DMS79 (cell line): ENCODE measurements at places on chromosomes 7 and 10.

DNA sequence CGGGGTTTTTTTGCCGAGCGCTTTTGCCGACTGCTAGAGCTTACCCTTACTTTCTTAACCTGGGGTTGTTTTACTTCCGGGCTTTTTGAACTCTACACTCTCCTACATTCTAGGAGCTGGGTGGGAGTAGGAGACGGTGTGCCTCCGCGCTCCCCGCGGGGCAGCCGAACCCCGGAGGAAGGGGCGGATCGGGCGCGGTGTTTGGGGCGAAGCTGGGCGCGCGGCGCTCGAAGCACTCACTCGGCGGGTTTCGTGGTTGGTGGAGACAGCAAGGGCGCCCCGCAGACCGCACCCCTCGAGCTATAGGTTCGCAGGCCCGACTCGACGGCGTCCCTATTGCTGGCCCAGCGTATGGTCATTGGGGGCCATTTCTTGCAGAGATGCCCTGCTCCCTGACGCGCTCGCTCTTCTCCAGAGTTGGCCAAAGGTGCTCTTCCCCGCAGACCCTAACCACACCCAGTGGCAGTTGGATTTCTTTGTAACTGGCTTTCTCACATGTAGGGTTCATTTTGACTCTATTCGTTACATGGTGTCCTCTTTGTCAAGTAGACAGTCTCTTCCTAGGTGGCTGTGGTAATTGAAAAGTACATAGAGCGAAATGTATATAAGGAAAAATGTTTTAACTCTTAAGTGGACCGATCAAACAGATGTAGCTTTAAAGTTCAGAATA lies 364 bp downstream of the ZNF518A start:
- peak; percentile 22 for DNase-seq

DNA sequence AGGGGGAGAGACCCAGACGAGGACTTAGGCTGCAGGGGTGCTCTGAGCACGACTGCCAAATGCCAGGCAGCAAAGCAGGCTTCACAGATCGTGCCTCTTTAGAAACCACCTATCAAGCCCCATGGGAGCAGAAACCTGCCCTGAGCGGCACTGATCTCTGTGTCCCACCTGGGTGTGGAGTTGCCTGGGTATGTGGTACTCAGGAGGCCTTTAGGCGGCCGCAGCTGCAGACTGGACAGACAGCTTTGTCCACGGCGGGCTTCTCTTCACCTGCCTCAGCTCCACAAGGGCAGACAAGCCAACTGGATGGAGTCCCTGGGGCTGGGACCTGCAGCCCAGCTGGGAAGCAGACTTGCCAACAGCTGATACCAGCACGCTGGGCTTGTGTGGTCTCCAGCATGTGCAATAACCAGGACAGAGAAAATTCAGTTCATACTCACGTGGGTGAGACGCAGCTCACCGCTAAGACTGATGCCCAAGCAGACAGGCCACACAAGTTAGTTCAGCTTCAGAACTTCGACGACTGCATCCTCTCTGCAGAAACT lies 163.2 kb downstream of the EBF3 start:
- no peak for DNase-seq

DNA sequence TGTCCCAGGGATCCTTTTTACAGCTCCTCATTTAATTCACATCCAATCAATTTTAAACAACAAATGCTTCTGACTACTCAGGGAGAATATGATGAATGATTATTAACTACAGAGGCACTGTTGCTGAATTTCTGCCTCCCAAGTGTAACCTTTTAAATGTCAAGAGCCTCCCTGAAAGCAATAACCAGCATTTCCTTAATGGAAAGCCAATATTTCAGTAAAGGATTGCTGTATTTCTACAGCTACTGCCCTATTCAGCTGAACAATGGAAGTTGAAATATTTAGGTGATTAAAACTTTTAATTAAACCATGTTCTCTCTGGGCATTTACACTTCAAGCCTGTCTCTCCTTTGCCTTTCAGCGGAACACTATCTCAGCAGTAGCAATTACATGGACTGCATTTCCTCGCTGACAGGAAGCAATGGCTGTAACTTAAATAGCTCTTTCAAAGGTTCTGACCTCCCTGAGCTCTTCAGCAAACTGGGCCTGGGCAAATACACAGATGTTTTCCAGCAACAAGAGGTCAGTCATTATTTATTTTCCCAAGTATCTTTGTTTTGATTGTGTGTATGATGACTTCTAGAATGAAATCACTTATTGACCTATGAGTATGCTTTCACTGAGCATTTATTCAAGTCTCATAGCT lies 304.7 kb downstream of the BICC1 start:
- DNase-seq: no peak

GRCh38 chr7:111789048-111789320 lies 226.7 kb upstream of the IMMP2L start:
- no peak for DNase-seq

GRCh38 chr10:95728526-95728925 lies 27.4 kb upstream of the ENTPD1 start:
- DNase-seq: no peak

DNA sequence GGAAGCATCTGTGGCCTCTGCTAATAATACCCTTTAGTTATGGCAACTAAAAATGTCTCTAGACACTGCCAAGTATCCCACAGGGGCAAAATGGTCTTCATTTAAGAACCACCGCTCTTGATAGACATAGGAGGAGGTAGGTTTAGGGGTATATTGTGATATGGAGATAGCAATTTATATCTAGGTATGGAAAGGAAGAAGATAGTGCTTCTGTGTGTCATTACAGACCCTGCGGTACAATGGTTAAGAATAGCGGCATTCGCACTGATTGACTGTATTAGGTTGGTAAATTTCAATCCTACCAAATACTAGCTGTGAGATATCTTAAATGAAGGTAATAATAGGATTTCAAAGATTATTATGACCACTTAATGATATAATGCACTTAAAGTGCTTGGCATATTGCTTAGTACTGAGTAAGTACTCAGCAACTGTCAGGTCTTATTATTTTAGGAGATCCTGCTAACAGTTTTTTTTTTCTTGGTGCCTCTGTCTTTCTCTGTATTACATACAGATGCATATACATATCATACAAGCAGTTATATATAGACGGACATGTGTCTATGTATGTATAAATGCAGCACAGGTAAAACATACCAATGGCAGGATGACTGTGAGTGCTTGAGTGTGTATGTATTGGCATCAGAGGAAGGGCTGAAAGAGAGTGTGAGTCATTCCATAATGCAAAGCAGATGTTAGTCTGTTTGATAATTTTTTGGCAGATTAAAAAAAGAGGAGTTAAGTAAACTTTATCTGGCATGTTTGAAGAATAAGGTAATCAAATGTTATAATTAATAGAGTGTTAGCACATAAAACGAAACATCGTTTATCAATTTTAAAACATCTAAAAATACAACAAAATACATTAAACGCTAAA lies 50.0 kb upstream of the ITGB8 start:
- no peak for DNase-seq

DNA sequence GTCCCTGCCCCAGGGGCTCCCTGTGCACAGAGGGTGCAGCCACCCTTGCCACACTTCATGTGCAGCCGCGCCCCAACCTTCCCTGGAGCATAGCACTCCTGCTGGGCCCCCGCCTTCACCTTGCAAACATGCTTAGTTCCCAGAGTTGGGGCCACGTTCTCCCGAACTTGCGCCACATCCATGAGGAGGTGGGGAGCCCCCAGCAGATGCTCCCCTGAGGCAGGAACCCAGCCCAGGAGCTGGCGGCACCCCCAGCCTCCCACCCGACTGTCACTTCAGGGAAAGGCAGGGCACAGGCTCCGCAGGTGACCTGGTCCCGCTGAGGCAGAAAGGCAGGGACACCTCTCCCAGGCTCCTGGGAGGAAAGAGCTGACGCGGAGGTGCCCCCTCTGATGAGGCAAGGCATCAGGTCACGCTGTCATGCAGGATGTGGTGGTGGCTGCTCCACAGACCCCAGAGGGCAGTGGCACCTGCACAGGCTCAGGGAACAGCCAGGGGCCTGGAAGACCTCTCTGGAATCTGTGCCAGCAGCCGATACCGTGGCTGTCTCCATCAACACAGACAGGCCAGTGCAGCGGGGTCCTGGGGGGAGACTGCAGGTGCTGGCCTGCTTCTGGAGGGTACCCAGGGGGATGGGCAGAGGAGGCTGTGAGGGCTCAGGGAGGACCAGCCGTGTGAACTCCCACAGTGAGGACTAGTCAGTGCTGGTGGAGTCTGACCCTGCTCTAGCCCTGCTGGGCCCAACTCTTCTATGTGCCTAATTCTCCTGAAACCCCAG lies 221.3 kb downstream of the MAD1L1 start:
- DNase-seq: no peak

- no peak for DNase-seq
Observed at GRCh38 chr7:69359003-69359700, 239.1 kb upstream of the AUTS2 start.

DNA sequence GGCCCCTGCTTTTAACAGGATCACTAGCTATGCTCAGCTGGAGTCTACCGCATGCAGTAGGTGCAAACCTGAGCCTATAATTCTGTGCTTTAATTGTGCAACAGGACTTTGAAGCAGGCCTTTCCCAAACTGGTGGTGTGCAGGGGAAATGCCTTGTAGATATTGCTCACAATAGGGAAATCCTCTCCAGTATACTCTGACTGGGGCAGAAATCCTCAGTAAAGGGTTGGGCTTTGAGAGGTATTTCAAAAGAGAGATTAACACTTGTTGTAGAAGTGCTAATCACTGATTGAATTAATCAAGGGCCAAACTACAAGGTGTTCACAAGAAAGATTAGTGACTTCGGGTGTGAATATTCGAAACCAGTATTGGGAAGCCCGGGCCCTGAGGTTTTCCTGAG lies 58.5 kb upstream of the EXOC6 start:
- DNase-seq: no peak

GRCh38 chr7:49771427-49772176 lies 1.8 kb upstream of the VWC2 start:
- no peak for DNase-seq

- DNase-seq: peak; percentile 40
Observed at GRCh38 chr7:27125986-27126394, 4.6 kb downstream of the HOXA4 start.

GRCh38 chr7:23449941-23450340 lies 20.4 kb downstream of the IGF2BP3 start:
- DNase-seq: no peak

DNA sequence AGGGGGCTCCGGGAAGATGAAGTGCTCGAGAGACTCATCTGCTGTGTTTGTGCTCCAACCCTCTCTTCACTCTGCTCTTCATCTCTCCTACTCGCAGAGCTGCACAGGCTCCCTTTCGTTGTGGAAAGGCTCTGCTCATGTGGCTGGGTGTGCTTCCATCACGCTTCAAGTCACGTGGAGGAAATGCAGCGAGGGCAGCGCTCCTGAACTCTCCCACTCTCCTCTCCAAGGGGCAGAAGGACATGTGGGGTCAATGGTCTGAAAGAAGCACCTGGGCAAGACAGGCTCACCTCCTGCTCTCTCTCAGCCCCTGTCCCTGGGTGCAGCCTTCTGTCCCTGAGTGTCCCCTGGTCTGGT lies 72.6 kb downstream of the USP6NL start:
- DNase-seq: no peak

- DNase-seq: no peak
Observed at GRCh38 chr7:69860941-69861622, 262.8 kb downstream of the AUTS2 start.

DNA sequence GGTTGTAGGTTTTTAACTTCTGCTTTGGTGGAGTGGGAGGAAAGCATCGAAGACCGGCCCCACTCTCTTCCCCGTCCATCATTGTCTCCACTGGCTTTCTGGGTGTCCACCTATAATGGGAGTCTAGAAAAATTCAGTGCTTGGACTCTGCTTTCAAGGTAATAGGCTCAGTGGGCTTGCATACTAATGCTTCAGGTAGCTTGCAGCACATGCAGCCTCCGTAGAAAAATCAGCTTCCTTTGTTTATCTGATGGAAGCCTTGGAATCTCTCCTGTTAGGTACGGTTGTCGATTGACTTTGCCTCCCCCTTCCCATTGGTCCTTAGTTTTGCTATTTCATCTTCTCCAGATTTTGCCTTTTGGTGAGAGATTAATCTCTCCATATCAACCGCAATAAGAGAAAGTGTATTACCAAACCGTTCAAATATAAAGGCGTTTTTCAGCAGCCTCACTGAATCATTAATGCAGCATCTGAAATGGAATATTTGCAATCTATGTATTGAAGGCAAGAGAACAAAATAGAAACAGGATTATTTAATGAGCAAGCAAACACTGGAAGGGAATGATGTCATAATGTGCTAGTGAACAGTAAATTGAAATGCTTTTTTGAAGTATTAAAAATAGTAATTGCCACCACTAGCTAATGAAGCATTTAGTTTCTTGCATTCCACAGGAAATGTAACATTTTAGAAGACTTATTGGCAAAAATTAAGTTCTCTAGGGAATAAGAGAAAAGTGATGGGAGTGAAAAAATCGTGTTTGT lies 944 bp downstream of the AVL9 start:
- peak; percentile 53 for DNase-seq

DNA sequence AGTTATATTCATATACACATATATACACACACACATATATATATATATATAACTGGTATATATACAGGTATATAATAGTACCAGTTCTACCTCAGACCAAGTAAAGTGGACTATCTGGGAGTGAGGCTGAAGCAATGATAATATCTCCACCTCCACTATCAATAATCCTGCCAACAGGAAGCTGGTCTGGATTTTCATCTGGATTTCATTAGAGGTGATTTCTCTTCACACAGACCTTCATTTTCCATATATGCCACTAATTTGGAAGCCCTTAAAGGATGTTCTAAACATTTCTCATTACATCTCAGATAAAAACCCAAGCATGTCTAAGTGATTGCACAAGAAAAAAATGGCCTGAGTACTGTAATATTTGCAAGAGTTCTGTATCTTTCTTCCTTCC lies 1.7 kb upstream of the SLC35B4 start:
- DNase-seq: no peak

- DNase-seq: no peak
Observed at GRCh38 chr10:24382596-24382978, 173.6 kb downstream of the KIAA1217 start.

- DNase-seq: no peak
Observed at GRCh38 chr10:3776796-3777571, 8.0 kb downstream of the KLF6 start.
